ENCODE measurements at places on chromosomes 13 and 19.

- DNase-seq, result no peak
Observed at GRCh38 chr13:28564030-28564429, 69.1 kb upstream of the FLT1 start.

DNA sequence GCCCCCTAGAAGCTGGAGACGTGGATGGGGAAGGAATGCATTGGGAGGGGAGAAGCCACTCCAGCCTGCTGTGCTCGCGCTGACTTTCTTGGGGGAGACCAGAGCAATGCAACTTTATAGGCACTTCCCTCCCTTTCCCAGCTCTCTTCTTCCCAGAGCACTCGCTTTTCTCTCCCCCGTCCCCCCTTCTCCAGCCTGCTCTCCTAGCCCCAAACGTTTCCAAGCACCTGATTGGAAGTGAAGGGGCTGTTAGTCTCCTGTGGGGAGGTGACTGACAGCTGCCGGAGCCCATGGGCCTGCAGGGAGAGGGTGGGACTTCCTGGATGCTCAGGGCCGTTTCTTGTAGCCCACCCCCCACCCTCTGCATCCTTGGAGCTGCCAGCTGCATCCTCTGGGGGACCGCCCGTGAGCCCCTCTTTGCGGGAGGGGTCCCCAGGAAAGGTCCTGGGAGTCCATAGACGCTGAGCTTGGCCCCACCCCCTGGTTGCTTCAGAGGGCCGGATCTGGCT, 2.5 kb downstream of the HDGFL2 start:
- DNase-seq, result no peak

DNA sequence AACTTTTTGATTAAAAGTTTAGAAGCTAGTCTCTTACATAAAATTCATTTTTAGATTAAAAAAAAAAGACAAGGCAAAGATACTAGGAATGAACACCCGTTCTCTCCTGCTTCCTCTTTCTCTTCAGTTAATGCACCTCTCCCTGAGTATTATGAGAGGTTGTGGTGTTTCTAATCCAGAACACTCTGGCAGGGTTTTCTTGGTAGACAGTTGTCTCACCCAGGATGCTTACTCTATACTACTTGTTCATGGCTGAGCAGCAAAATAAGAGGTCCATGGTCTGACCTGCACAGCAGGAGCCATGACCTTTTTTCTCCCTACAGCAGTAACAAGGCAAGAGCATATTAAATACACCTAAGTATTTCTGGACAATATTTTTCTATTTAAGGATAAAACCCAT, 62.0 kb downstream of the MICU2 start:
- DNase-seq, result no peak

DNA sequence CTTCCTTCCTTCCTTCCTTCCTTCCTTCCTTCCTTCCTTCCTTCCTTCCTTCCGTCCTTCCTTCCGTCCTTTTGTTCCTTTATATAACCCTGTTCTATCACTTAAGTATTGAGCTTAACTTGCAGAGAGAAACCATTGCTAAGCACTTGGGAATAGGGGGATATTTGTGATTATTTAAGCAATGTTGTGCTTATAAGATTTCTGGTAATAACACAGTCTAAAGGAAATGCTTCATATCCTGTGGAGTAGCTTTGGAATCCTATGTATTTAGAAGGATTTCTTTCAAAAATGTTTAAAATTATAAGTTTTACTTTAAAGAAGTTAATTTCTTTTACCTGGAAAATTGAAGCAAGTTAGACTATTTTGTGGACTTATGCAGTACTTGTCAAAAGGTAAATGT, 209.8 kb downstream of the PCCA start:
- no peak for DNase-seq

- no peak for DNase-seq
Observed at GRCh38 chr19:37941782-37942515, 34.9 kb downstream of the SIPA1L3 start.

DNA sequence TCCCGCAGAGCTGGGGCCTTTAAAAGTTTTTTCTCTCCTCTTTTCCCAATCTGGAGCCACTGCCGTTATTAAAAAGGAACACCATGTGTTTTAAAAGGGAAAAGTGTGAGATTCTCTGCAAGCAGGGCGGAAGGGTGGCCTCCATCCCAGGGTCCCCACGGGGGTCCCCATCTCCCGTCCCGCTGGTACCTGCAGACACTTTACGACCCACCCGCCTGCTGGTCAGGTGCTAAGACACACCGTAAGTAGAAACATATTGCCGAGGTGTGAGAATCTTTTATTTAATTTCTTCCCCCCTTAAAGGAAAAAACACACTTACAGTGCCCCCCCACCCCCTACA, 1.8 kb downstream of the CRLF1 start:
- DNase-seq, result no peak

- DNase-seq, result no peak
Observed at GRCh38 chr13:85261757-85262346, 537.4 kb downstream of the SLITRK6 start.

Data from stimulated activated CD4-positive, alpha-beta T cell treated with anti-CD3 and anti-CD28 coated beads, Interleukin-4, amount 100 ng/mL, for 48 hours (primary cell).